ENCODE measurements at places on chromosomes 4 and X.

GRCh38 chr4:10706236-10706635 lies 21.7 kb upstream of the CLNK start:
- DNase-seq, result no peak

GRCh38 chr4:41638866-41639265 lies 100.9 kb downstream of the LIMCH1 start:
- DNase-seq, result no peak

DNA sequence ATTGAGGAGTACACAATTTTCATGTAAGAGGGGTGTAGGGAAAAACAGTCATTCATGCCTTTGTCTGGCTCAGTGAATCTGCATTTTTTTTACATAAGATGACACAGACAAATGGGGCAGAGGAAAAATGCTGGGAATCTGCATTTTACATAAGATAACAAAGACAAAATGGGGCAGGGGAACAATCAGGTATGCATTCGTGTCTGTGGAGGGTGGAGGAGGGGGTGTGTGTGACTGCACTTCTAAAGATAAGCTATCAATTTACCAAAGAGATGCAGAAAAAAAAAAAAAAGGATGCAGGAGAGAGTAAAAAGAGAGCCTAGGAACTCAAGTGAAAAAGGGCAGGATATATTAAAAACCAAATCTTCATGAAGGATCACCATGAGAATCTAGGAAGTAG lies 637.4 kb downstream of the ZNF674 start:
- no peak for DNase-seq

DNA sequence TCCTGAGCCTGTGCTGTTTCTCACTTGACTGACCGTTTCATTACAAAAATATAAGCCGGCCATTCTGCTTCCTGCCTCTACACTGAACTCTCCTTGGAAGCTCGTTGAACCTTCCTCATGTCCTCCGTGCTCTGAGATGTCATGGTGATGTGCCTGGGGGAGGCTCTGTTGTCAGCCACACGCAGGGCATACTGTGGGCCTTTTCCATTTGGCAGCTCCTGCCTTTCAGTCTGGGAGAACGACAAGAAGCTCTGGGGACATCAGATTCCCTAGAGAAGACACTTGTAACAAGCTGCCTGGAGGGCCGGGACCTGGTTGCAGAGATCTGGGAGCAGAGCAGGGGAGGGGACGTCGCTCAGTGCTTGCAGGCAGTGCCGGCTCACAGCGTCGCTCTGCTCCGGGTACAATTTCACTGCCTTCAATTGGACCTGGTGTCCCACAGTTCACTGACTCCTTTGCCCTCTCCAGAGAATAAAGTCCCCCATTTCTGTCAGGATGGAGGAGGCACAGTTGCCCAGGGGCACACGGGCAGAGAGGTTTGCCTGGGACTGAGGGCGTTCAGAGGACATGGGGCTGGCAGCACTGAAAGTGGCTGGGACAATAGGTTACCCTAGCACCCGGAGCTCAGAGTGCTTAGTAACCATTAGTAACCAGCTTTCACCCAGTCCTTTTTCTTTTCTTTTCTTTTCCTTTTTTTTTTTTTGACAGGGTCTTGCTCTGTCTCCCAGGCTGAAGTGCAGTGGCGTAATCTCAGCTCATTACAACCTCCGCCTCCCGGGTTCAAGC lies 19.1 kb upstream of the MECP2 start:
- DNase-seq, result no peak

DNA sequence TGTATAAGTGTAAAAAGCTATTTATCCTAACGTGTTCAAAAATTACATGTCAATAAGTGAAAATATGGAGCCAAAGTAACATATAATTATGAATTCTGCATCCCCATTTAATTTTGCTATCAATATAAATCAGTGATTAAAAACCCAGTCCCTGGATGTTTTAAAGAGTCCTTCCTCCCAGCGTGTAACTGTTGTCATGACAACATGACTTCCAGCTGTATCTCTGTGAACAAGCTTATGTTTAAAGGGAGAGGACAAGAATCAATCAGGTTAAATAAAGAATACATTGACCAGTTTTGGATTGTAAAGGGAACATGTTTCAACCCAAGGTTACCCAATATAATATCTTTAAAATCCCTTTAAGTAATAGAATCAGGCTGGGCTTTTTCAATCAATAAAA lies 219.7 kb downstream of the NSUN7 start:
- no peak for DNase-seq

DNA sequence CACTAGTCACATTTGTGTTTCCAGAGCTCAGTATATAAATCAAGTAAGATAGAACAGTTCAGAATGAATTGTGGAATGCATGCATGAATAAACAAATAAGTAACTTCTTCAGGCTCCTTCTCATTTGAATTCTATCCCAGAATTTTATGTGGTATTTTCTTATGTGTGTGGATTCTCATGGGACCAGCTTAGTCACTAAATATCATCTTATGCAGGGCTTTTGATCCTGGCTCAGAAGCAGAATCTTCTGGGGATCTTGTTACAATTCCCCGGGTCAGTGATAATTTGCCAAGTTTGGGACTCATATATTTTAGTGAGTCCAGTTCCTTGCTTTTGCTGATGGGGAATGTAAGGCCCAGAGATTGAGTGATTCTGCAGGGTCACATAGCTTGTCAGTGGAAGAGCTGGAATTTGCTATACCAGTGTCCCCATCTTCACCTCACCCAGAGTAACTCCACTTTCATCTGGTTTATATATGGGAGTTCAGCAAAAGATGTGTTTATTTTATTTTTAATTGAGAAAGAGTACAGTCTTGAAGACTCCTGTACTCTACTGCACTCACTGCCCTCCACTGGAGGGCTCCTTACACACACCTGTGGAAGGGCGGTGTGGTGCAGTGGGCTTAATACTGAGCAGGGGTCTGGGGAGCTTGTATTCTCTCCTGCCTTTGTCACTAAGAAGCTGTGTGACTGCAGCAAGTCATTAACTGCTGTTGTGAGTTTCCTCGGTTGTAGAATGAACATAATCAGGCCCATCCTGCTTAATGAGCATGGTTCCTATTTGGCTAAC lies 198.2 kb upstream of the CXorf66 start:
- no peak for DNase-seq

- DNase-seq, result no peak
Measured at GRCh38 chrX:43627669-43628068, 28.4 kb upstream of the MAOA start.

DNA sequence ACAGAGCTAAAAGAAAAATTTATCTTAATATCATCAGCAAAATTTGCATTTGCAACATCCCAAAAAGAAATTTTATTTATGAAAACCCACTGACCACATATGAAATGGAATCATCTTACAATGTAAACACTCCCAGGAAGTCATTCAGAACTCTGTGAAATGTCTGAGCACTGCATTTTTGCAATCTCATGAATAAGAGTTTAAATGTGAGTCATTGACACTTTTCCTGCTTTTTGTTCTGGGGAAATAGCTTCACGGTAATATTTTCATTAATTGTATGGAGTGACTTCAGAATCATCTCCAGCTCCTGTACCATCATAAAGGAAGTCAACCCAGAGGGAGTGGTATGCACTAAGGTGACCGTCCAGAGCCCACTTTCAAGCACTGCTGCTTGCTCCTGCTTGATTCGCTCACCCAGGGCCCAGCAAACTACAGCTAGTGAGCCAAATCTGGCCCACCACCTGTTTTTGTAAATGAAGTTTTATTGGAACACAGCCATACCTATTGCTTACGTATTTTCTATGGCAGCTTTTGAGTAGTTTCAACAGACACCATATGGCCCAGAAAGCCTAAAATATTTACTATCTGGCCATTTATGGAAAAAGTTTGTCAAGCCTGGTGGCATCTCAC lies 17.2 kb downstream of the EDNRA start:
- no peak for DNase-seq

GRCh38 chrX:81355436-81355835 lies 153.5 kb downstream of the SH3BGRL start:
- DNase-seq, result no peak
